ENCODE measurements at places on chromosomes 12 and 14.

DNA sequence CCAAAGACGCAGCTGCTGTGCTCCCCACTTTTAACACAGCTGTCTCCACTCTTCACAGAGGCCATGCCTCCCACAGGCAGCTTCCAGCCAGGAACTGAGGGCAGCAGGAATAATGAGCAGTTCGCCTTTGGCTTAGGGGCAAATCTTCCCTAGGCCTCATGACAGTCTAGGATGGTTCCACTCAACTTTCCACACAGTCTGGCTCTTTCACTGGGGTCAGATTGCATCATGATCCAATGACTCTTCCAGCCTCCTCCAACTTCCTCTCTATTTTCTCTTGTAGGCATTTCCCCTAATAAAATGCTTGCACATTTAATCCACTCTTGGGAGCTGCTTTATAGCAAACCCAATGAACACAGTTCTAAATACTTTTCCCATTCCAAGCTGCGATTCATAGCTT is 271.6 kb upstream of the ATP2B1 start:
- DNase-seq = no peak

- DNase-seq = no peak
Measured at GRCh38 chr12:46342562-46343033, 30.0 kb downstream of the SLC38A2 start.

GRCh38 chr12:85657251-85657650 is 179.0 kb downstream of the RASSF9 start:
- DNase-seq = no peak

- no peak for DNase-seq
Measured at GRCh38 chr12:123546281-123546680, 12.8 kb upstream of the RILPL1 start.

- DNase-seq = no peak
Measured at GRCh38 chr12:12613344-12613743, 1.7 kb downstream of the CREBL2 start.

GRCh38 chr12:115957686-115958290 is 319.7 kb downstream of the MED13L start:
- DNase-seq = no peak

GRCh38 chr12:108357834-108358579 is 18.9 kb upstream of the CMKLR1 start:
- no peak for DNase-seq
